CD4-positive, alpha-beta T cell treated with Interleukin-10 for 1 hour (primary cell): ENCODE measurements at places on chromosomes 12 and 14.

GRCh38 chr14:30159374-30159773, 231.7 kb upstream of the PRKD1 start:
- DNase-seq, result no peak

- DNase-seq, result no peak
Measured at GRCh38 chr14:29789475-29789874, 138.2 kb downstream of the PRKD1 start.

DNA sequence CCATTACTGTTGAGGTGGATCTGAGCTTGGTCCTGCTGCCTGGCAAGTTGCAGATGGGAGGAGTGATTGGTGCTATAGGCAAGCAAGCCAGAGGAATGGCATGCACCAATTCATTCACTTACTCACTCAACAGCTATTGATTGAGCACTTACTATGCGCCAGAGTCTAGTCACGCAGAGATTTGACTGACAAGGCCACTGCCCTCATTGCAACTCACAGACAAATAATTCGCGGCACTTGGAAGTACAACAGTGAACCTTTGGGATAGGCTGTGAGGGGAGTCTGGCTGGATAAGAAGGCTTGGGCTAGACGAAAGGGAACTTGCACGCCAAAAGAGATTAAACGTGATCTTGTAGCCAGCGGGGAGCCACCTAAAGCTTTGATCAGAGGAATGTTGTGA, 96.2 kb downstream of the NEDD1 start:
- no peak for DNase-seq

DNA sequence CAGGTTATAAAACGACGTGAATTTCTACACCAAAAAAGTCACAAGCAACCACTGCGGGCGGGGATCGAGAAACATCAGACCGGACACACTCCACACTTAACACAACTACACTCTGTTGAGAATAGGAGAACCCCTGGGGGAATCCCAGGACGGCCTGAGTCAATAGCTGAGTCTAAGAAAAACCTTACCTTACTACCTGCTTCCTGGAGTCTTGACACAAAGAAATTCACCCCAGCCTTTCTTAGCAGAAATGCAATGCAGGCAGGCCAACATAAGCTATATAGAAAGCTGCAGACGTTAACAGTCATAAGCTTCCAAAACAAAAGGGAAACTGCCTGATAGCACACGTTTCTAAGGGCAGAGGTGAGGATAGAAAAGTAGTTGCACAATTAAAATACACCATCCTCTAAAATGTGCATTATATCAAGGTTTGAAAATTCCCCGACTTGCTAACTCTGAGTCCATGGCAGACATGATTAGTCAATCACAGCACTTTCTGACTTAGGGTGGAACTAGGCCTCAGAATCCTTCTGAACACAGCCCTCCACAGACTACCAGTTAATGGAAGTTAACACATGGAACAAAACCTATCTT, 68.0 kb downstream of the CCDC88C start:
- peak; percentile 83 for DNase-seq

- DNase-seq, result no peak
Measured at GRCh38 chr14:60657456-60658210, 8.4 kb upstream of the SIX1 start.

GRCh38 chr12:69655616-69656340, 43.3 kb downstream of the BEST3 start:
- DNase-seq, result no peak

DNA sequence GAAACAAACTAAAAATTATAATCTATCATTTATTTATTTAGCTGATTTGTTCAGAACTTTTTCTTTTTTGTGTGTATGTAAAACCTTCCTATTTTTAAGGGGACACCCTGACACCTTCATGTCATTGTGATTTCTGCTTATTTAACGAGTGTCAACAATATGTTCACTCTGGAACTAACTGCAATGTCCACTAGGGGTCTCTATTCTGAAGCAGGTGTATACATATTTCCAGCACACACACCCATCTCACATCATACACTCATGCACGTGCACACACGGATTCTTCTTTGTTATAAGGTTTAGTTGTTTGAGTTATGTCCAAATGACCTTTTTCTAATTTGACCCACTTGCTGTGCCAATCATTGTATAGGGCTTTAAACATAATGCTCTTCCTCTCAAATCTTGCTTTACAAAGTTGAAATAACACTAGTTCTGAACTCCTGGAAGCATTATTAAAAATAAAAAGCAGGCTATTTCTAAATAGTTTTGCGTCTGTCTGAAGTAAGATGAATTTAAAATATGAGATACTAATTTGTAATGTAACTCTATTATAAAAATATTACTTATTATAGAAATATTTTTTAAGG, 15.5 kb downstream of the E2F7 start:
- DNase-seq, result peak; percentile 68

GRCh38 chr12:94710933-94711332, 60.6 kb upstream of the TMCC3 start:
- peak; percentile 22 for DNase-seq

- no peak for DNase-seq
Measured at GRCh38 chr12:68416826-68417225, 84.7 kb upstream of the MDM1 start.

DNA sequence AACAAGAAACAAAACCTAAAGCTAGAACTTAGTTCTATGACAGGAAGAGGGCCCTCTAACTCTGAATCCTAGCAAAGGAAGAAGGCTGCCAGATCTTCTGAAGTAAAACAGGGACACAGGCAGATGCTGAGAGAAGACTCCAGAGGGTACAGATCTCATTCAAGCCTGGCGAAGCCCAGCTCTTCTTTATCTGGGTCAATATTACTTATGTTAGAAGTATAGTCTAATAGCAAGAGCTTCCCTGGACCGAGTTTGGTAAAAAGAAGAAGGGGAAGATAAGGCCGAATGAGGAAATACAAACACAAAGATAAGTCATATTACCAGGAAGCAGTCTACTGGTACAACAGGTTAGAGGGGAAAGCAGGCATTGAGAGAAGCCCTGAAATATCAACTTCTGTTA, 79.9 kb upstream of the CCDC91 start:
- peak; percentile 8 for DNase-seq

DNA sequence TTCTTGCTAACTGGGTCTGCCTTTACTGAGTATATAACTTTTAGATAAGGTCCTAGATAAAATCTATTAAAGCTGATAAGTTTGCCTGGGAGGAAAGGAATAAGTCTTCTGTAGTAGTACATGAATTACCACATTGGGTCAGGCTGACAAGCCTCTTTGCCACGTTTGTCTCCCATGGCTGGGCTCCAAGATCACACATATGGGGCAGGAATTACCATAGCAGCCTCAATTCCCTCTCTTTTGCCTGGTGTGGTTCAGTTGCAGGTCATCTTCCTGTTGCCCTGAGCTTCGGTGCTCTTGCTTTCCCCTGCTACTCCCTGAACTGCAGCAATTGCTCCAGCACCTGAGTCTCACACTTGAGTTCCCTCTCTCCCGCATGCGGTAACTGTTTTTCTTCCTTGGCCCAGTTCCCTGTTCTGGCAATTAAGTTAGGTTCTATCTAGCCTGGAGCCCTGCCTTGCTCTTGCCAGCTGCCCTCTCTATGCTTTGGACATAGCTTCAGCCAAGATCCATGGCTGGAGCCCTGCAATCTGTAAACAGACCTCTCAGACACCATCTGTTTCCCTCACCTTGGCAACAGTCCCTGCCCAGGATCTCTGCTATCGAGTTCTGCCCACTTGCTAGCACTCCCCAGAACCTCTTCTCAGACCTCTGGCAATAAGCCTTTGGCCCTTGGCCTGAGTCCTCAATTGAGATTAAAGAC, 5.8 kb upstream of the GLT8D2 start:
- no peak for DNase-seq

GRCh38 chr14:24943024-24943423, 106.9 kb downstream of the STXBP6 start:
- no peak for DNase-seq

DNA sequence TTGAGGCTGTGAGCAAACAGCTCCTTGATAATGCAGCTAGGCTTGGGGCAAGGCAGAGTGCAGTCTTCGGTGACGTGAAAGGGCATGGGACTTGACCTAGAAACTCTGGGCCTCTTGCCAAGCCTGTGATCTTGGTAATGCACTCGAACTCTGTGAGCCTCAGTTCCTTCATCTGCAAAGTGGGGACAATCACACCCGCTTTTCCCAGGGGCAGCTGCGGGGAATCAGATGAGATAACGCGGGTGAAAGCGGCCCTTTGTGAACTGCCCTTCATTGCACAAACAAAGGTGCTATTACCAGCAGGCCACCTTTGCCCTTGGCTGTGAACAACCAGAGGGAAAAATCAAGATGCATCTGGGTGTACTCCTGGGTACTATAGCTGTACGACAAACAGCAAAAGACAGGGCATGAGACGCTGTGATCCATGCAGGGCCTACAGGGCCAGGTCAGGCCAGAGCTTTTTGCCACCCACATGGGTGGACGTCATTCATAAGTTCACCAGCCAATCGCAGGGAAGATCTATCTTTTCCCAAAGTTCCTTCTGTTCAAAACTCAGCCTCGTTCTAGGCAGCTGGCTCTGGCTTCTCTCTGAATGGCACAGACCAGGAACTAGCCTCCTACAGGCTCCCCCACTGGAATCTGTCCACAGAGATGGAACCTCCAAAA, 3.2 kb downstream of the MSI1 start:
- no peak for DNase-seq

- no peak for DNase-seq
Measured at GRCh38 chr12:66129934-66130266, 650 bp downstream of the LLPH start.

DNA sequence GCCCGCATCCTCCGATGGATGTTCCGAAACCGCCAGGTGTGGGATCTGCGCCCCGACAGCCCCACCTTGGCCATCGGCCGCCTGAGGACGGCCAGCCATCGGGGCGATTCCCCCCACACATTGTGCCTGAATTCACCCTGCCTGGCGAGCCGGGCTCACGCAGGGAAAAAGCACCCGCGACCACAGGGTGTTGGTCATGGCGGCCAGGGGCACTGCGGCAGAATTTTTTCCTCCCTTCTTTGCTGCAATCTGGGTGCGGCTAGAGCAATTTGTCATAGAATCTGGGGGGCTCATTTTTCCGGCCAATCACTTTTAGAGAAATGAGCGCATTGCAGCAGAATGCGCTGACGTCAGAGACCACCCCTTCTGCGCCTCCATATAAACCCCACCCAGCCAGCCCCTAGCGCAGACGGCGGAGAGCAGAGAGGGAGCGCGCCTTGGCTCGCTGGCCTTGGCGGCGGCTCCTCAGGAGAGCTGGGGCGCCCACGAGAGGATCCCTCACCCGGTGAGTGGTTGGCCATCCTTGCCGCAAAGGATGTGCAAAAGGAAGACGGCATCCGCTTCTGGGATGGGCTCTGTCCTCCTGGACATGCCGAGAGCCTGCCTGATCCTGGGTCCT, at the start of gene MEG3:
MEG3 (plus strand) TSS at position 406 of the 619 bp plus-strand sequence.
- DNase-seq, result no peak

GRCh38 chr14:24243336-24243836, 963 bp upstream of the TINF2 start:
- no peak for DNase-seq

GRCh38 chr12:75877763-75878621, 153.6 kb downstream of the PHLDA1 start:
- no peak for DNase-seq

- DNase-seq, result no peak
Measured at GRCh38 chr12:95742586-95742985, 48.0 kb downstream of the NTN4 start.

DNA sequence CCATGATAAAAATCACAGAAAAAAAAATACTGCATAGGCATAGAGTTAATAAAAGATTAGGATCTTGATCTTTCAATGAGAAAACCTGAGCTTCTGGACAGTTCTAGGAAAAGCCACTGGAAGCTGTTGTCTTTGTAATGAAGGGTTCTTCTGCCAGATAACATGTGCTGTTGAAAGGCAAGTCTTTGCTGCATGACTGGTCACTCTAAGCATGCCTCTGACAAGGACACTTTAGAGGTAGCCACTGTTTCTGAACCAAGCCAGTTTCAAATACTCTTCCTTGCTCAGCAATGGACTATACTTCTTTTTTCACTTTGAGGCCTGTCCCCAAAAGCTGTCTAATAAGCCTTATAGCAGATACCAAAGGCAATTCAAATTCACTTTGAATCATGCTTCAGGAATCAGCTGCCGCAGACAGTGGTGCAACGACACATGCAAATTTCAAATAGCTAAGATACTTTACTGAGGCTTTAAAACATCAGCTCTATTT, 70.2 kb downstream of the BTG1 start:
- DNase-seq, result no peak

DNA sequence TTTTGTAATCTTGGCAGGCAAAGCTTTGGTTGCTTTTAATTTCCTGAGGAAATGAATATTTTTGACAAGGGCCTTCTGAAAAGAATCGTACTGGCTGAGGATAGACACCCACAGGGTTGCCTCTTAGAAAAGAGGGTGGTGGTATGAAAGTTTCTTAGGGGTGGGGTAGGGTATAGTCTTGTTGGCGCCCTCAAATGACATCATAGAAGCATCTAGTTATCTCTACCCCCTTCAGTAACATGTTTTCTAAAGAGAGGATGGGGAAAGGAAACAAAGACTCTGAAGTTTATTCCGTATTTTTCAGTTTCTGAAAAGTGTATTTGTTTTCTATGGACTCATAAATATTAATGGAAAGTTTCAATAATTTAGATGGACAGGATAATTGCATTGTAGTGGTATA, 13.7 kb downstream of the PRKCH start:
- DNase-seq, result peak; percentile 58

- DNase-seq, result no peak
Measured at GRCh38 chr12:22656831-22657230, 31.9 kb downstream of the ETNK1 start.

DNA sequence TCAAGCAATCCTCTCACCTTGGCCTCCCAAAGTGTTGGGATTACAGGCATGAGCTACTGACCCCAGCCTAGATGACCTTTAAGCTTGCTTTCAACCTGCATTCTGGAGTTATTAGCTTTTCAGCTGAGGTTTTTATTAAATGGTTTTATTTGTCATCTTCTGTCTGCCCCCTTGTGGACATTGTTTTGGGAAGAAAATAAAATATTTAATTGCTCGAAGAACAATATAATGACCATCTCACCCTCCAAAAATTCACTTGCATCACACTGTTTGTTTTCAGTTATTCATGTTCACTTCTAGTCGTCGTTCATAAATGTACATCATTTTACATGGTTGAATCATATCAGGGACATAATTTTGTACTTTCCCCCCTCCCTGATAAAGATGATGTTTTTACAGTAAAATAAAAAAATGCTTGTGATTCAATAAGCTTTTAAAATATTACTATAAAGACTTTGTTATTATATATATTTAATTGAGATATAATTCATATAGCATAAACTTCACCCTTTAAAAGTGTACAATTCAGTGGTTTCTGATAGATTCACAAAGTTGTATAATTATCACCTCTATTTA, 10.1 kb upstream of the SPATS2 start:
- peak; percentile 38 for DNase-seq

DNA sequence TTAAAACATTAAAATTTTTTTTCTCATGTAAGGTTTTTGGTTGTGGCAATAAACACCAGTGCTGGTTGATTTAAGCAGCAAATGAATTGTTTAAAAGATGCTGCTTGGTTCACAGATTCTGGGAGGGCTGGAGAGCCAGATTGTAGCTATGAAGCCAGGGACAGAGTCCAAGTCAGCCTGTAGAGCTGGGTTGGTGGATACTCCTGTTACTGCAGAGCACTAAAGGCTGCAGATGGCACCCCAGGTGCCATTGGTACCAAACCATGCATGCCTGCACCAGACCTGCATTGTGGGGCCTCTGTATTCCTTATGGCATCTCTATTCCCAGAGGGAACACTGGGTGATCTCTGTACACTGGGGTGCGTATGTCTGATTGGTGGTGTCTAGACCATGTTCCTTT, 113.3 kb downstream of the SNAPC1 start:
- no peak for DNase-seq

GRCh38 chr14:93269341-93270068, 62.4 kb downstream of the UBR7 start:
- DNase-seq, result no peak
